ENCODE measurements at places on chromosomes 3 and 15. TPM values are rescaled to one million over a fixed set of nuclear protein-coding genes. Genes with fewer than 3 reads are reported as not detected.

DTX3L gene
- total RNA-seq = 27.5 TPM

SH3GL3 gene
- 0.29 TPM for total RNA-seq

RAB27A gene
- total RNA-seq = 12.1 TPM

DOCK3 gene
- 0.29 TPM for total RNA-seq

ITIH3 gene
- total RNA-seq = not detected

CPLX3 gene
- total RNA-seq = not detected

CPN2 gene
- not detected for total RNA-seq

GOLGA6L9 gene
- total RNA-seq = 1.6 TPM

BTD gene
- total RNA-seq = 32.6 TPM

TRMT10C gene
- total RNA-seq = 34.8 TPM

LEKR1 gene
- 0.50 TPM for total RNA-seq

GHRL gene
- total RNA-seq = not detected

MUSTN1 gene
- total RNA-seq = not detected

SKOR1 gene
- 0.15 TPM for total RNA-seq

LEO1 gene
- total RNA-seq = 23.8 TPM

SPESP1 gene
- total RNA-seq = 7.8 TPM

C3orf22 gene
- not detected for total RNA-seq

CADM2 gene
- total RNA-seq = 0.15 TPM

TRPM1 gene
- not detected for total RNA-seq

FBLN2 gene
- total RNA-seq = 195 TPM
